ENCODE measurements at places on chromosomes 12 and 14.

- no peak for DNase-seq
Observed at GRCh38 chr14:68599896-68600610, 192.8 kb downstream of the ZFP36L1 start.

DNA sequence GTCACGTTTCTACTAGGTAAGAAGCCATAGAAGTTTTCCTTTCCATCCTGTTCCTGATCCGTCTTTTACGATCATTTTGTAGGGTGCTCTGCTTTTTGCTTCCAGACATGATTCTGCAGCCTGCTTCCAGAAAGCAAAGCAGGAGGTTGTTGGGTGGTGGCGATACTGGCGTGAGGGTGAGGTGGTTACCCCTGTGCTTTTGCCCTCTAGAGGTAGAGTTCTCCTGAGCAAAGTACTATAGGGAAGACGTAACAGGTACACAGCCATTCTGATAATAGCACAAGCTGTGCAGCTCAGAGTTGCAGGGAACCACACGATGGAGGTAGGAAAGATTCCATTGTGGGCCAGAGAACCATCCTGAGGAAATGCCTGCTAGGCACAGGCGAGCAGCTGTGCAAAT, 186.0 kb downstream of the PAH start:
- DNase-seq: no peak

DNA sequence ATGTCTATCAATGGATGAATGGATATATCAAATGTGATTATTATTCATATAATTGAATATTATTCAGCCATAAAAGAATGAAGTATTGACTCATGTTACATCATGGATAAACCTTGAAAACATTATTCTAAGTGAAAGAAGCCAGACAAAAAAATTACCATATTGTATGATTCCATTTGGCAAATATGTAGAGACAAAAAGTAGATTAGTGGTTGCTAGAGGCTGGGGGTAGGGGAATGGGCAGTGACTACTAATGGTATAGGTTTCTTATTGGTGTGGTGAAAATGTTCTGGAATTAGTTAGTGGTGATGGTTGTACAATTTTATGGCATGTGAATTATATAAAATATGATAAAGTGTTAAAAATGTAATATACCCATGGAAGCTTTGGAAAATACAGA, 31.8 kb upstream of the GNS start:
- no peak for DNase-seq

DNA sequence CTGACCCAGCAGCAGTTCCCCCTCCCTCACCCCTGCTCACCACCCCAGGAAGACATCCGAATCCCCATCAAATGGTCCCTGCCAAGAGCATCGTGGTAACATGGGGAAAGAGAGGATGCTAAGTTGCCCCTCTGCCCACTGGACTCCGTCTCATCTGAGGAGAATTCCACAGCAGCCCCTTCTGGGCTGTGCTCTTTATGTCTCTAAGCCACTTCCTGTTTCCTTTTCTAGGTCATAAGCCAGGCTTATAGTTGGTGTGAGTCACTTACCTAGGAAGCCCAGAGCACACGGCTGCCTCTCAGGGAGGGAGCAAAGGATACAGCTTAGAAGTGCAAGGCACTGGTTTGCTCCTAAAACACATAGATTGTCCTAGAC, 76.0 kb downstream of the VCPKMT start:
- peak; percentile 78 for DNase-seq

GRCh38 chr12:64747695-64748094, 11.5 kb downstream of the GNS start:
- DNase-seq: no peak

DNA sequence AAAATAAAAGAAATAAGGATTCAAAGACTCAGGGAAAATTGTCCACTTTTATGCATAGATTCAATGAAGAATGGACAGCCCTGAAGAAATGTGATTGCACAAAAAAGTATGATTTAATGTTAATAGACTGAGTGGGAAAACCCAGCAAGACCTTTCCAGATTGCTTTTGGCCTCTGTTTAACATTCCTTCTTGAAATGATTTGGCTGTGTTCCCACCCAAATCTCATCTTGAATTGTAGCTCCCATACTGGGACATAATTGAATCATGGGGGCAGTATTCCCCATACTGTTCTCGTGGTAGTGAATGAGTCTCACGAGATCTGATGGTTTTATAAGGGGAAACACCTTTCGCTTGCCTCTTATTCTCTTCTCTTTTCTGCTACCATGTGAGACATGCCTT, 1316.9 kb upstream of the SEL1L start:
- peak; percentile 19 for DNase-seq

DNA sequence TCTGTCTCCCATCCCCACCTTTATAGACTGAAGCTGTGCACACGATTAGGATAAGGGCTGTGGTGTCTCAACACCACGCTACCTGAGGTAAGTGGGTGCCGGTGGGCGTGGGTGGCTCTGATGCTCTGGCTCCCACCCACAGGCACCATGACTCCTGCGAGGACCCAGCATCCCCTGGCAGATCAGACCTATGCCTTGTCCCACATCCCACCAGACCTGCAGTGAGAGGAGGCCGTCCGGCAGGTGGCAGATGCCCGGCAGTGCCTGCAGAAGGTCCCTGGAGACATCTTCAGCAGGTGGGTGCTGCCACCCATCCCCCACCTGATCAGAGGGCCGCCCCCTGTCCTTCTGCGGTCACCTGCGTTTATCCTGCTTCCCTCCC, 104.4 kb upstream of the PRB2 start:
- DNase-seq: no peak

DNA sequence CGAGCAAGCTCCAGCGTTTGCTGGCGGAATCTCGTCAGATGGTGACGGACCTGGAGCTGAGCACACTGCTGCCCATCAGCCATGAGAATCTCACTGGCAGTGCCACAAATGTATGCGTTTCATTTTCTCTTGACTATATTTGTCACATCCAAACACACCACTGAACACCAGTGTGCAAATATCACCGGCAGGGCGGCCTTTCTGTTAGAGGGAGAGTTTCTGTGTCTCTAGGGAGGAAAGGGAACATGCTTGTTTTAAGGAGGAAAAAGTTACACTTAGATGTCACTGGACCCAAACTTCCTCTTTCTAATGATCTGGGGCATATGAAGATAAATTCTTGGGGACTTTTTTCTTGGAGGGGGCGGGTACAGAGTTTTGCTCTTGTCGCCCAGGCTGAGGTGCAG, 21.9 kb upstream of the HIP1R start:
- DNase-seq: no peak

DNA sequence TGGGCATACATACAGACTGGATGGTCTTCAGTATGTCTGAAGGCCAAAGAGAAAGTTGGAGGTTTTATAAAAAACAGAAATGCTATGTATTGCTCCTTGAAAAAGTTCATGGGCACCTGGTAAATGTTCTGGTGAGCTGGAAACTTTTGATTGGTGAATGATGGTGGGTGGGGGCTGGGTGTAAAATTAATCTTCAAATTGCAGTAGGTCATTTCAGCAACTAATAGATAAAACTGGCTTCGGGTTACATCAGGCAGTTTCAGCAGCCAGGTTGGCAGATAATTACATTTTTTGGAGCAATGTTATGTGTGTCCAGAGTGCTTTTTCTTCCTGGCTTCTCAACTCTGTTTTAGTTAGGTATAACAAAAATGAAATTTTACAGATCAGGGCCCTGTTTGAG, 35.3 kb downstream of the SDR9C7 start:
- DNase-seq: no peak

- DNase-seq: no peak
Observed at GRCh38 chr12:128091101-128091720, 175.8 kb upstream of the TMEM132C start.

GRCh38 chr12:7460375-7461259, 16.7 kb upstream of the CD163L1 start:
- DNase-seq: peak; percentile 61

- DNase-seq: no peak
Observed at GRCh38 chr14:55715889-55716288, 135.9 kb downstream of the KTN1 start.

DNA sequence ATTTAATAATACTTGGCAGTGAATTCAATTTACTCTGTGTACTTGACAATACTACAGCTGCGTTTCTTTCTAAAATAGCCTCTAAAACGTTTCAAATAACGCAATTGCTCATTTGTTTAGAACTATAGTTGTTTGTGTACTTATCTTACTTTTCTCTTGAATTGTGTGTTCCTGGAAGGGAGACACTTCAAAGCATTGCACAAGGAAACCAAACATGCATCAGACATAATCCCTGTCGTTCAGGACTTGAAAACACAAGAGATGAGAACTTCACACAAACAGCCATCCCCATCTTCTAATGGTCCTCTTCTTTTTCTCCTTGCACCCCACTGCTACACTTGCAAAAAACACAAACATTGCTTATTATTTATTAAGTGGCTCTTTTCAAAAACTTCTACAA, 38.5 kb downstream of the PTGER2 start:
- DNase-seq: no peak

DNA sequence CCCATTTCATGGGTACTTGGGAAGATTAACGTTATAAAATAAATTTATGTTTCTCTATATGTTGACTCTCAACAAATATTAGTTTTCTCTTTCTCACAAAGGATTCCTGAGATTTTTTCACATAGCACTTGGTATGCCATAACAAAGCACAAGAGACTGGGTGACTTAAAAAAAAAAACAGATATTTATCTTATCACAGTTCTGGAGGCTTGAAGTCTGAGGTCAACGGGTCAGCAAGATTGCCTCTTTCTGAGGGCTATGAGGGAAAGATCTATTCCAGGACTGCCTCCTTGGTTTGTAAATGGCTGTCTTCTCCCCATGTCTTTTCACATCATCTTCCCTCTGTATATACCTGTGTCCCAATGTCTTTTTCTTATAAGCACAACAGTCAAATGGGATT, 153.5 kb upstream of the DIO2 start:
- DNase-seq: no peak

GRCh38 chr14:57712102-57712501, 153.8 kb downstream of the SLC35F4 start:
- no peak for DNase-seq

DNA sequence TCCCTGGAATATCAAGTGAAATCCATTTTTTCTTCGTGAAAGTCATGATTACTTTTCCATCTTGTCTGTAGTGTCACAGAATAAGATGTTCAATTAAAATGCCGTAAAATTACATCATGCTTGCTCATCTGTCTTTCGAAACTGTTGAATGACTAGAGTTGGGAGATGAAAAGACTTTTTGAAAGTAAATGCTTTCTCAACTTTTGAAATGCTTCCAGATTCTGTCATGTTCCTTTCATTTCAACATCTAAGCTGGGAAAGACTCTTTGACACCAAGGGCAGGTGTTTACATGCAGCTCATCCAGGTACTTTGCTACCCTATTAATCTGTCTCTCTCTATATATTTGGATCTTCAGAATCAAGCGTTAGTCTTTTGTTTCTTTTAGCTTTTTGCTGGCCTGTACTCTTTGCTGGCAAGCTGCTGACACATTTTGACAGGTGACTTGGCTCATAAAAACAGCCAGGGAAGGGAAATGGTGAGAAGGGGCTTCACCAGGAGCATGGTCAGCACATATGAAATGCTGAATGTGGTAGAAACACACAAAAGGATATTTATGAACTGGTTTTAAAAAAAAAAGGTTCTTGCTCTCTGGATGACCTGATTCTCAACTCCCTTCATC, 77.0 kb upstream of the METAP2 start:
- no peak for DNase-seq

- no peak for DNase-seq
Observed at GRCh38 chr12:81729781-81730180, 29.4 kb downstream of the PPFIA2 start.

DNA sequence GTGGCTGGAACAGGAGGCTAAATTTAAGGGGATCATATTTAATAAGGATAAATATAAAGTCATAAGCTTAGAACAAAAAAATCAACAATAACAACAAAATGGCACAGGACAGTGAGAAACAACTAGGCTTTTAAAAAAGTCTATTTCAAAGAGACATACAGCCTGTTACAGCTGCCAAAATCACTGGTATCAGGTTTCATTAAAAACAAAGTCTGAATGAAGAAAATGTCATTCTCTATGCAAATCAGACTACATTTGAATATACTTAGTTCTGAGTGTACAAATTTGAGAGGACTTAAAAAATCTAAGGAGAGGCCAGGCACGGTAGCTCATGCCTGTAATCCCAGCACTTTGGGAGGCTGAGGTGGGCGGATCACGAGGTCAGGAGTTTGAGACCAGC, 44.0 kb downstream of the TFCP2 start:
- no peak for DNase-seq

DNA sequence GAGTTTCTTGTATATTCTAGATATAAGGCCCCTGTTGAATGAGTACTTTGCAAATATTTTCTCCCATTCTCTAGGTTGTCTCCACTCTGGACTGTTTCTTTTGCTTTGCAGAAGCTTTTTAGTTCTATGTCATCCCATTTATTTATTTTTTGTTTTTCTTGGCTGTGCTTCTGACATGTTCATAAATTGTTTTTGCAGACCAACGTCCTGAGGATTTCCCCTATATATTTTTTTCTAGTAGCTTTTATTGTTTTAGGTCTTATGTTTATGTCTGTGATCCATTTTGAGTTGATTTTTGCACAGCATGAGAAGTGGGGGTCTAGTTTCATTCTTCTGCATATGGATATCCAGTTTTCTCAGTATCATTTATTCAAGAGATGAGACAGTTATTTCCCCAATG, 70.4 kb upstream of the BTG1 start:
- no peak for DNase-seq

DNA sequence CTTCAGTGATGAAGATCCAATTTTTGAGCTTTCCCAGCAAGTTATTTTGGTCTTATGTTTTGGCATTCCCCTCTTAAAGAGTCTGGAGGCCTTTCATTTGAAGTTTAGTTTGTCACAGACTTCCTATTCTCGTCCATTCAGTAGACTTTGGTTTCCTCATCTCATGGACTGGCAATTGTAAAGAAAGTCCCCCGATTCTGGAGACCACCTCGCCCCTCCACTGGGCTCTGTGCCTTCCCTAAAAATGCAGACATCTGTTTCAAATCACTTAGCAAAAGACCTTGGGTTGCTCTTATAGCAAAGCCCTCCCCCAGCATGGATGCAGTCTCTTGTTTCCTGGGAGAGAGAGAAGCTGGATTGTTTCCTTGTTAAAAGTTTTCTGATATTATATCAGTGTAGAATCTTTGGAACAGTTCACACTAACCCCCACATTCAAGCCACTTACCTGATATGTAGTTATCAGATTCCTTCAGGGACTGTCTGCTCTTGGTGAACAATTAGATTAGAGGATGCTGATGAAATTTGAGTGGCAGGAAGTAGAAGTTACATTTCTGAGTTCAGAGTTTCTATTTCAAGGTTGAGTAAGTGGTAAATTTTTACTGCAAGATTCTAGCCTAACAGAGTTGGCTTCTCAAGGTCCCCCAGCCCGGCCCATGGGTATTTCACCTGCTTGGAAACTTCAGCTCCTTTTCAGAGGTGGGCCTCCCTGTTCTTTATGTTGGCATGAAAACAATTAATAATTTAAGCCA, 56.3 kb downstream of the PLXNC1 start:
- no peak for DNase-seq

GRCh38 chr12:94033784-94034183, 114.6 kb upstream of the PLXNC1 start:
- DNase-seq: no peak

GRCh38 chr14:96125536-96125935, 79.1 kb upstream of the BDKRB2 start:
- no peak for DNase-seq

DNA sequence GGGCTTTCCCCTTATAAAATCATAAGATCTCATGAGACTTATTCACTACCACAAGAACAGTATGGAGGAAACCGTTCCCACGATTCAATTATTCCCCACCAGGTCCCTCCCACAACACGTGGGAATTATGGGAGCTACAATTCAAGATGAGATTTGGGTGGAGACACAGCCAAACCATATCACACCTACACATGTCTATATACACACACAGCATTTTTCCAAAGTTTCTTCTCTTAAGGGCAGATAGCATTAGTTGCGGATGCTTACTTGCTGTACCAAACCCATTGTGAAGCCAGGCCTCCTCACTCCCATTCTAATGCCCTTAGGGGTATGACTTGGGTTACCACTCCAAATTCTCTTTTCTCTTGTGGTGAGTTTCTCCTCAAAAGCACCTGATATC, 104.1 kb upstream of the RAP1B start:
- DNase-seq: no peak
